Mesenchymal stem cell (in vitro differentiated cells and primary cell): ENCODE measurements at places on chromosomes 2 and 18.

- peak; percentile 32 for DNase-seq
These were observed at the start of gene GDF7 for GRCh38 chr2:20666304-20667150. GDF7 (plus strand) TSS chr2:20667144; CDS start chr2:20667240, 96 bp downstream.

GRCh38 chr2:75292826-75293225 is 93.5 kb upstream of the TACR1 start:
- DNase-seq: no peak

- no peak for DNase-seq
These were observed 39.0 kb upstream of the TCF4 start for GRCh38 chr18:55627007-55627406.

GRCh38 chr2:145386973-145387372 is 867.1 kb upstream of the ZEB2 start:
- DNase-seq: no peak

GRCh38 chr2:151902829-151903228 is 74.6 kb upstream of the ARL5A start:
- peak; percentile 33 for DNase-seq

- DNase-seq: peak; percentile 83
These were observed 47.7 kb downstream of the GLI2 start for GRCh38 chr2:120783371-120783791.

- DNase-seq: no peak
These were observed 122.2 kb upstream of the CCDC195 start for GRCh38 chr2:224838335-224838734.

- DNase-seq: no peak
These were observed 46.7 kb downstream of the FANCL start for GRCh38 chr2:58194458-58194857.

- DNase-seq: peak; percentile 85
These were observed 23.1 kb downstream of the PRPF40A start for GRCh38 chr2:152694161-152694661.
